ENCODE measurements at places on chromosomes 1 and 21.

GRCh38 chr21:46194374-46195334 lies 10.4 kb upstream of the SPATC1L start:
- no peak for DNase-seq

DNA sequence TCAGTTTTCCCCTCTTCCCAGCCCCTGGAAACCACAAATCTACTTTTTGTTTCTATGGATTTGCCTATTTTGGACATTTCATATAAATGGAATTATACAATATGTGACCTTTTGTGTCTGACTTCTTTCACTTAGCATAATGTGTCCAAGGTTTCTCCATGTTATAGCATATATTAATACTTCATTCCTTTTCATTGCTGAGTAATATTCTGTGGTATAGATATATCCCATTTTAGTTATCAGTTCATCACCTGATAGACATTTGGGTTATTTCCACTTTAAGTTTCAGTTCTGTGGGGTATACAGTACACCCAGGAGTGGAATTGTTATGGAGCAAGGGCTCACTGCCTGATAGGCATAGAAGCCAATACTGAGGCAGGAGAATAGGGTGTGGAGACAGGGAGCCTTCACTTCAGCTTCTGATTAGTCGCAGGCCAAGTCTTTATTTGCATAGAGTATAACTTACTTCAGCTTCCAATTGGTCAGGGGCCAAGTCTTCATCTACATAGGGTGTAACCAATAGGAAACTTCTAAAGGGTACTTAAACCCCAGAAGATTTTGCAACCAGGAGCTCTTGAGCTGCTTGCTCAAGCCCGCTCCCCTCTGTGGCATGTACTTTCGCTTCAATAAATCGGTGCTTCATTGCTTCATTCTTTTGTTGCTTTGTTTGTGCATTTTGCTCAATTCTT lies 8.3 kb upstream of the NVL start:
- no peak for DNase-seq

GRCh38 chr21:38379147-38379546 lies 119.1 kb downstream of the ERG start:
- DNase-seq, result no peak

DNA sequence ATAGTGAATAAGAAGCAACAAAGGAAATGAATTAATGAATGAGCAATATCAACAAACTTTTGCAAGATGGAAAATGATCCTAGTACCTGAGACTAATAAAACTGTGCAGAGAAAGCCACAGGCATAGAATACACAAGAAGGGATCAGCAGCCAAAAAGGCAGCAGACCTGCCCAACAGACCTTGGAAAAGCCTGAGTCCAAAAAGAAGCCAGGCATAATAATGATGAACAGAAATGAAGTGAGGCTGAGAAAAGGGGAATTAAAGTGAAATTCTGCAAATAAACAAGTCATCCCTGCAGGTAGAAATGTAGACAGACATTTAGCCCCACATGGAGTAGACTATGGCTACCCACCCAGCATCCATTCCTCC lies 10.3 kb upstream of the PHTF1 start:
- DNase-seq, result no peak

- DNase-seq, result no peak
These were observed 651 bp upstream of the HPCA start for GRCh38 chr1:32885676-32886003.

DNA sequence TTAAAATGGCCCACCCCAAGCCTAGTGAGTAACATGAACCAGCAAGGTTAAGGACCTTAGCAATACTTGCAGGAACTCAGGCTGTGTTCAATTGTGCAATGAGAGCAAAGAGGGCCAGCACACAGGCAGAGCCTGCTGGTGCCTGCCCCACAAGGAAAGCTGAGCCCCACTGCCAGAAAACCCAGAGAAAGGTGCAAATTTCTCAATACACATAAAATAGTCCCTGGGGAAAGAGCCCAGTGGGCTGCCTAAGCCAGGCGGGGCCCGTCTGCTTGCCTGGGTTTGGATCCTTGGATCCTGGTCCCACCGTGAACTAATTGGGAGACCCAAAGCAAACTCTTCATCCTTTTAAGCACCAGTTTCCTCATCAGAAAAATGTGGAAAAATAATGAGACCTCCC lies 128.5 kb upstream of the CACNA1E start:
- no peak for DNase-seq

DNA sequence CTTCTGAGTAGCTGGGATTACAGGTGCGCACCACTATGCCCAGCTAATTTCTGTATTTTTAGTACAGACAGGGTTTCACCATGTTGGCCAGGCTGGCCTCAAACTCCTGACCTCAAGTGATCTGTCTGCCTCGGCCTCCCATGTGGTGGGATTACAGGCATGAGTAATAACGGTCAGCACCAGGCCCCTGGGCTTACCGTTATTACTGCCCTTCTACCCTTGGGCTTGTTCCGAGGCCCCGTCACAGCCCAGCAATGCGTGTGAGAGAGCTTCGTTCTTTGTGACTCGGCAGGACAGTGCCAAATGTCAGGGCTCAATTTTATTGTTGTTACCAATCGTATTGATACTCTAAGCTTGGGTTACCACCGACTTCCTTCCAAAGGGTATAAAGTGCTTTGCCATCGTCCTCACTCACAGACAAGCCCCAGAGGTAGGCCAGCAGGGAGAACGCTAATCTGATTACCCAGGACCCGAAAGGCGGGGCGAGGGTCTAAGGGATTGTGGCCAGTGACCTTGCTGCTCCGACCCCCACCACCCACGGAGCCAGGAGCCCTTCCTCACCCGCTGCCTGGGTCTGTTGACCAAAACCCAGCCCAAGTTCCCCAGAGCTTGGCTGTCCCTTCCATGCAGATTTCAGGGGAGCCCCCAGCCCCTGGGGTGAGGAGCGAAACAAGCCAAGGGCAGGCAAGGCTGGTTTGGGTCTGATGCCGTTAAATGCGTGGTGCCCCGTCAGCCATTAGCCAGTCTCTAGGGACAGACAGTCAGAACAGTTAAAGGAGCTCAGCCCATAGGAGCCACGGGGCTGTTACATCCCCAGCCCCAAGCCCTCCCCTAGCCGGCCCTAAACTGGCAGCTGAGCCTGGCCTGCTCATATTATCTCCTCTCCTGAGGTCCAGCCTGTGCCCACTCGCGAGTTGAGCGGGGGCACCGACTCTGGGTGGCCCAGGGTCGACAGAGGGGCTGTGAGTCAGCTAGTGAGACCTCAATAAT lies 54.9 kb upstream of the CASZ1 start:
- DNase-seq, result no peak
